ENCODE measurements at places on chromosomes 12 and 14.

GRCh38 chr12:58087423-58088127 is 146.2 kb downstream of the ATP23 start:
- DNase-seq: no peak

DNA sequence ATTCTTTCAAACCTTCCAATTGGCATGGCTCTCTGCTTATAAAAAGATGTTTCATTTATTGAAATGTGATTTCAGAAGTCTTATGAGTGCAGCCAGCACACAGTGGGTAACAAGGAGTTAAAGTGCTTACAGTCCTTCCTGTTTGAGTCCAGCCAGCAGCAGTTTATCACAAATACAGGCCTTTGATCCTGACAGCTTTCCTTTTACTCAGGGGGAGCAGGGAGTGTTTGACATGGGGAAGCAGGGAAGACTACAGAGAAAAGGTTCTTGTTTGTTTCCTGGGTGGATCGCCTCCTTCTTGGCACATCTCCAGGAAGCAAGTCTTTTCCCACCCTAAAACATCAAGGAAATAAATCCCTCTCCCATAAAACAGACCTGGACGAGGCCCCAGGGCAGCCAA is 216.1 kb downstream of the MSRB3 start:
- no peak for DNase-seq

DNA sequence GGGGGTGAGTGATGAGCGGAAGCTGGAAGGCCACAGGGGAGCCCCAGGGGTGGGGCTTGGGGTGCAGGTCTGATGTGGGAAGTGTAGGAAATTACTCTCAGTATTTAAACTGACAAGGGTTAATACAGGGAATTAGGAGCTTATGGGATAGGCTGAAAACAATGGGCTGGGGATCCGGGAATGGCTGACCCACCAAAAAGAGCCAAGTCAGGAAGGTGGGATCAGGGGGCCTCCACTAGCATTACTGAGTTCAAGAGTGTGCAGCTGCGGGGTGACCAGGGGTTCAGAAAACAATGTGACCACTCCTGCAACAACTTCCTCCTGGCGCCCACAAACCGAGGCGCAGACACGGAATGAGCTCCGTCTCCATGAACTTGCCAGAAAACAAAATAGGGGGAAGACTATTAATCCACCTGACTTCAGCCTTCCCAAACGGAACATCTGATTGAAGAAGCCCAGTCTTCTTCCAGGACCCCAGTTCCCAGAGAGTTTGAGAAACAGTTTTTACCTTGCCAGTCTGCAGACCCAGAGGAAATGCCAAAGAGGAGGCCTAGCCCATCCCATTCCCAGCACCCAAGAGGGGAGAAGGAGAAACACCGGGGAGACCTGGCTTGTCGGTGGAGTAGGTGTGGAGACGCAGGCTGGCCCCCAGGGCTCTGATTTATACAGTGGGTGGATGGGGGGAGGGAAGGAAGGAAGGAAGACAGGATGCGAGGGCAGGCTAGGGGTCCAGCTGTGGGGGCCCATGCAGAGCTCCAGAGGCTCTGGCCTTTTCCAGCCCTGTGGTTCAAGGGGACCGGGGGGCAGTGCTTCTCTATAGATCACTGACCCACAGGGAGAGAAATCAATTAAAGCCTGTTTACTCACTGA is 16.5 kb upstream of the YY1 start:
- no peak for DNase-seq

DNA sequence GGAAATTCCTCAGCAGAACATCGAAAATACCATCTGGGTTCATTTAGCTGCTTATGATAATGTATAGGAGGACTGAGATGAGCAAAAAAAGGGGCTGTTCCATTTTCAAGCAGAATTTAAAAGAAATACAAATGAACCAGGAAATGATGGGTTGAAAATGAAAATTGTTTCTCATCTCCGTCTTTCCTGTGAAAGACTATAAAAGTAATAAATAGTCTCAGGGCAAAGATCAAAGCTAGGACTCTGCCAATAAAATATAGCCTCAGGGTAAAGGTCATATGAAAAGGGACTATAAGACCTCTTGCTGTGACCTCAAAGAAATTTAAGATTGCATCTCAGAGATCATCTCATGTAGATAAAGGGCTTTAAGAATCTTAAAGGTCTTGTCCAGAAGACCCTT is 478.0 kb downstream of the BTG1 start:
- no peak for DNase-seq

GRCh38 chr14:70064136-70064865 is 124.5 kb downstream of the SLC8A3 start:
- DNase-seq: no peak

DNA sequence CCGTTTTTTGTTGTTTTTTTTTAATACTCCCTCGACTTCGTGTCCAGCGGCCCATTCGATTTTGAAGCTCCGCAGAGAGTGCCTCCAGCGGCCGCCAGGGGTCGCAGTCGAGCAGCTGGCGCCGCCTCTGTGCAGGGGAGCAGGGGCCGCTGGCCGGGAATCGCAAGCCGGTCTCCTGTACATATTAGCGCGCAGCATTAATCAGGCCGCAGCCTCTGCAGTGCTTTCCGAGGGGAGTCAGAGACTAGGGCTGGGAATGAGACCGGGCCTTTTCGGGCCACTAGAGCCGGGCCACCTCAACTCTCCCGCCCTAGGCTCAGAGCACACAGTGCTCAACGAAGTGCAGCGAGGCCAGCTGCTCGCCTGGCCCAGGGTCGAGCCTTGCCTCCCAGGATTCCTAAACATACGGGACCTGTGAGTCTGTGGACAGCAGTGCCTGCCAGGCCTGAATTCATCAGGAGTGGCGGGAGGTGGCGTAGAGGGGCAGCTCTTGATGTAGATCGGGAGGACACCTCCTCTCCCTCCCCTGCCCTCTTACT is 81.8 kb downstream of the EMP1 start:
- DNase-seq: peak; percentile 34
